CD4-positive, alpha-beta T cell (primary cell): ENCODE measurements at places on chromosomes 3 and 15.

GRCh38 chr3:107942244-107942643 is 148.6 kb downstream of the CD47 start:
- peak; percentile 25 for DNase-seq

DNA sequence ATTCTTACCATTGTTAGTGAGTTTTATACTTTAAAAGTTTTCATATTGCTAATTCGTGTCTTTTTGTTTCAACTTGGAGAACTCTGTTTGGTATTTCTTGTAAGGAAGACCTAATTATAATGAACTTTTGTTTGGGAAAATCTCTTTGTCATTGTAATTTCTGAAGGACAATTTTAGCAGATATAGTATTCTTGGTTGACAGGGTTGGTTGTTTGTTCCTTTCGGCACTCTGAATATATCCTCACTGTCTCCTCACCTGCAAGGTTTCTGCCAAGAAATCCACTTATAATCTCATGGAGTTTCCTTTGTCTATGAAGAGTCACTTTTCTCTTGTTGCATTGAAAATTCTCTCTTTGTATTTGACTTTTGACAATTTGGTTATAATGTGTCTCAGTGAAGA is 225.2 kb upstream of the NR2E3 start:
- DNase-seq, result no peak

- DNase-seq, result no peak
These were observed 301.9 kb downstream of the IL20RB start for GRCh38 chr3:137259701-137260100.

DNA sequence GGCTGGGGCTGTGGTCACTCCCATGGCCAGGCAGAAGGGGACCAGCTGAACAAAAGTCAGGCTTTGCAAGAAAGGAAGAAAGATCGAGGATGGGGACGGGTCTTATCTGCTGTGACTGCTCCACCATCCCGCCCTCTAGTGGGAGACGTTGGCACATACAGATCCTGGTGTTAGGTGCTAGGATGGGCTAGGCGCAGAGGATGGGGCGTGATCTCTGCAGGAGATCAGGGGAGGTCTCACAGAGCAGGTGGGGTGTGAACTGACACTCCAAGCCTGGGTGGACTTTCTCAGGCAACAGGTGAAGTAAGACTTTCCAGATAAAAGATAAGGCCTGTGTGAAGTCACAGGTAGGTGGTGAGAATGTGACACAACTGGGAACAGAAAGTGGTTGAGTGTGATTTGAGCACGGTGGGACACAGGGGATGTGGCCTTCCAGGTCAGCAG is 141.9 kb upstream of the SMAD3 start:
- DNase-seq, result no peak

DNA sequence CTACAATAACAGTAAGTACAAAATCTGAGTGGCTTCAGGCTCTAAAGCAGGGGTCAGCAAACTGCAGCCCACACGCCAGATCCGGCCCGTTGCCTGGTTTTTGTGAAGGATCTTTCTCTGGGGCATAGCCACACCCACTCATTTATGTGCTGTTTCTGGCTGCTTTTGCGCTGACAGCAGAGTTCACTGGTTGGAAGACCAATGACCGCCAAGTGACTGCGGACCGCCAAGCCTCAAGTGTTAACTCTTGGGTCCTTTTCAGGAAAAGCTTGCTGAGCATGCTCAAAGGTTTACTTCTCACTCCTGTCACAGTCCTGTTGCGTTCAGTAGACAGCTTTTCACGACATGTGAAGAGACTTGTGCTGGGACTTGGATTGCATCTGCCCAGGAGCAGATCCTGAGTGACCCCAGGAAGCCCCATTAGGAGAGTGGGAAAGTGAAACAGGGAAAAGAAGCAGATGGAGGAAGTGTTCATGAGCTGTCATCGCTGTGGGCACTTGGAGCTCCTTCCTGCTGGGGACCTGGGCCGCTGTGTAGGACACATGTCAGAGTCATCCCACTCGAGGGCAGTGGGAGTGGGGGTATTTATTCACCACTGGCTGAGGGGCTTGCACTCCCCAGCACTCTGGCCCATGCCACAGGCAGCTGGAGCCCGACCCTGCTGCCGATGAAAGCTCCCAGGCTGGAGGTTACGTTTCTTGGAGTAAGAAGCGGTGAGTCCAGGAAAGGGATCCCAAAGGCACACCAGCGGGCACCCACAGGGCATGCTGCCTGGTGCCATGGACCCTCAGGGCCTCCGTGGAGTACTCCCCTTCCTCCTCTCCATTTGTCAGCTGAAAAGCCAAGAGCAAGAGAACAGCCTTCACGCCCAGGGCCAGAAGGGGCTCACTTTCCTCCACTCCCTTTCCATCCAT is 249.1 kb downstream of the PLCL2 start:
- DNase-seq, result no peak

DNA sequence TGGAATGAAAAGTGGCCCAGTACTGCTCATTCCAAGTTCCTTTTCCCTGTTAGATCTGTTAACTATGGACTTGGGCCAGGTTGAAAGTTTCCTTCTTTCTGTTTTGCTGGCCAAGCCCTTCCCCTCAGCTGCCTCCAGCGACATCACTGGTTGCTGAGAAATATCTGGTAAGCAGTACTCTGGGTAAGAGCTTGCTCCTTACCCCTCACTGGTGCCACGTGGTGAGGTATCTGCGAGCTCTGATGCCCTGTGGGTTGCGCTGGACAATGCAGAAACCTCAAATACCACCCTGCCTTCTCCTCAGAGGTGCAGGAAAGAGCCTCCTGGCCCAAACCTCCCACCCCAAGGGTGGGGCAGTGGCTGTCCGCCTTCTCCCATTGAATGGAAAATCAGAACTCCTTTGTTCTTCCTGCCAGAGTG is 42.9 kb upstream of the APH1B start:
- no peak for DNase-seq

GRCh38 chr3:157275832-157276231 is 115.9 kb upstream of the CCNL1 start:
- no peak for DNase-seq

- DNase-seq, result no peak
These were observed 32.0 kb upstream of the CGNL1 start for GRCh38 chr15:57344282-57344681.

DNA sequence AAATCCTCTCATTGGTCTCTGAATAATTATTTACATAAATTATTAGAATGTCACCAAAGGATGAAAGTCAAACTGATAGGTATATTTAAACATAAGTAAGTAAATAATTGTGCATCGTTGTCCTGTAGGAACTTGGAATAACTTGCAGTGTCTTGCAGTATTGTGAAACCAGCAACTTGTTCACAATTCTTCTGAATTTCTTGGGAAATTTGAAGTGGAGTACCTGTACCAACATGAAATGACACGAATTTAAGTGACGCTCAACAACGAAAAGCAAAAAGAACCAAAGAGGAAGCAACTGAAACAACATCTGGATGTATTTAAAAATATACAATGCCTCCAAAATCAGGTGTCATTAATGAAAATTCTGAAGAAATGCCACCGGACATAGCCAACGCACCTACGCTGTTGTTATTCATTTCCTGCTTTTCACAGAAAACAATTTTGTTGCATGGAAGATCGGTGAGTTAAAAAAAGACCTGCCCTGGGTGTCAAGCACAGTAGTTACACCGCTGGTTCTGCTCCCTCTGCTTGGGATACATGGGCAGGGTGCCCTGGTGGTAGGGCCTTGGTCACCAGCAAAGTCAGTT is 112.5 kb downstream of the RPLP1 start:
- DNase-seq, result no peak

- no peak for DNase-seq
These were observed 37.0 kb downstream of the MUC20 start for GRCh38 chr3:195757827-195758226.

DNA sequence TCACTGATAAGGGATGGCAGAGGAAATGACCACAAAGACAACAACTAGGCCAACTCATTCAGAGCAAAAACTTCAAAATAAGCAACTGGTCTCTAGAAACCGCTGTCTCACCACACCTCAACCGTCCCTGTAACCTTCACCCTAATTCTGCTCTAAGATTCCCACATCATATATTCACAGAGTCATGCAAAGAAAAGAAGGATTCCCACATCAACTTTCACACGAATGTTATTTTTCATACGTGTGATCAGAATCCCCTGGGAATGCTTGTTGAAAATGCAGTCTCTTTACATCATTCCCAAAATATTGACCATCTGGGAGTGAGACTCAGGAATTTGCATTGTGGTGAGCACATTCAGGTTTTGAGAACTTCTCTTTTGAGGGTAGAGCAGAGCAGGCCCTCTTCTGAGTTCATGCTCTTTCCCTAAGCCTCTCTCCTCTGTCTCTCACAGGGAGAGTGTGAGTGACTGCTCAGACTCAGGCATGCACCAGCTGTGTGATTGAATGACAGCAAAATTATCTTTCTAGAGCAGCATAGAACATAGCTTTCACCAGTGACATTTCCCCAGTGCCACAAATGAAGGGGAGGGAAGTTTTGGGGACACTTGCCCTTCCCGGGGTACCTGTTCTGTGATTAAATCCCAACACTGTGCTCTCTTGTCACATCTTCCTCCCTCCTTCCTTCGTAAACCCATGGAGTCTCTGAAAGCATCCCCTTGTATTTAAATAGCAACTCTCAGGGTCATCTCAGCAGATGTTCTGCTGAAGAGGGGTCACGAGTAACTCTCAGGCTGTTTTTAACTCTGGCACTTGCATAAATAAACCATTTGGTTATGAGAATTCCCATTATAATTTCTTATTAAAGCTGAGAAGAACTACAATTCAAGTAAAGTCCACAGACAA is 170.9 kb downstream of the PLCL2 start:
- no peak for DNase-seq

DNA sequence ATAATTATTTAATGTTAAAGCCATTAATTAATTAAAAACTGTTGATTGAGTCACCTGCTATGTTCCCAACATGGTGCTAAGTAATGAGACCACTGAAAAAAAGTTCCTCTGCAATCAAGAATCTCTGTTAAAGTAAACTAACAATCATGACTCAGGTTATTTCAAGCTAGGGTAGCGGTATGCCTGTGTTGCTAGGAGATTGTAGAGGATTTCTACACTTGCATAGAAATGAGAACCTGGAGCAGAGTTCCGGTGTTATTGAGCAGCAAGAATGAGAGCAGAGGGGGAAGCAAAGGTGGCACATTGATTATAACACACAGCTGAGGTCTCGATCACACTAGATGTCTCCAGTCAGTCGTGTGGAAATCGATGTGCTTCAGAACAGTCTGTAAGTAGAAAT is 41.4 kb downstream of the C3orf85 start:
- no peak for DNase-seq

GRCh38 chr3:71087143-71088018 is 496.1 kb downstream of the FOXP1 start:
- peak; percentile 21 for DNase-seq

- no peak for DNase-seq
These were observed 47.9 kb upstream of the ARHGEF3 start for GRCh38 chr3:56849698-56850097.

GRCh38 chr15:33157371-33158037 is 37.0 kb downstream of the FMN1 start:
- no peak for DNase-seq

- DNase-seq, result no peak
These were observed 40.2 kb downstream of the ATP2B2 start for GRCh38 chr3:10465161-10465560.

DNA sequence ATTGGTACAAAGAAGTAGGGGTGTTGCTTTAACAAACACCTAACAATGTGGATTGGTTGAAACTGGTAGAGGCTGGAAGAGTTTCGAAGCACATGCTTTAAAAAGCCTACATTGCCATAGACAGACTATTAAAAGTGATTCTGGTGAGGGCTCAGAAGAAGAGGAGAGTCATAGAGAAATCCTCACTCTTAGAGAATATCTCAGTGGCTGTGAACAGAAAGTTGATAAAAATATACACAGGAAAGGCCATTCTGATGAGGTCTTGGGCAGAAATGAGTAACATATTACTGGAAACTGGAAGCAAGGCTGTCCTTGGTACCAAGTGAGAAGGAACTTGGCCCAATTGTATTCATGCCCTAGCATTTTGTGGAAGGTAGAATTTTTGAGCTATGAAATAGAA is 173.7 kb upstream of the CRBN start:
- DNase-seq, result no peak

DNA sequence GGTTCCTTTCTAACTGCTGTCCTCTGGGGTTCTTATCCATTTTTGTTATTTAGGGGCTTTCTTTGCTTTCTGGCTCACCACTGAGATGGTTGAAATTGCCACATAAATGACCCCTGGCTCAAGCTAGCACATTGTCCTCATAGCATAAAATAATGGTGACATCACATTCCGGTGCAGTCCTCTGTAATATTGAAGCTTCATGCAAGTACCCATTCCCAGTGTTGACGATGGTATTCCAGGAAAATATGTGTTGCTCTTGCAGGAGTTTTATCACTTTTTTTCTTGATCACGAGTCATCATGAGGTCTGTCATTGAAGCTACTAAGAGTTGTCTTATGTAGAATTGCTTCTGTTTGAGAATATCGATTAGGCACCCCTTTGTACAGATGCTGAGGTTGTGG is 56.1 kb downstream of the CRTC3 start:
- no peak for DNase-seq
